Islet precursor cell (in vitro differentiated cells): ENCODE measurements at places on chromosomes 7 and 10.

- DNase-seq = peak; percentile 70
Measured at GRCh38 chr10:96673318-96674099, 46.8 kb downstream of the PIK3AP1 start.

DNA sequence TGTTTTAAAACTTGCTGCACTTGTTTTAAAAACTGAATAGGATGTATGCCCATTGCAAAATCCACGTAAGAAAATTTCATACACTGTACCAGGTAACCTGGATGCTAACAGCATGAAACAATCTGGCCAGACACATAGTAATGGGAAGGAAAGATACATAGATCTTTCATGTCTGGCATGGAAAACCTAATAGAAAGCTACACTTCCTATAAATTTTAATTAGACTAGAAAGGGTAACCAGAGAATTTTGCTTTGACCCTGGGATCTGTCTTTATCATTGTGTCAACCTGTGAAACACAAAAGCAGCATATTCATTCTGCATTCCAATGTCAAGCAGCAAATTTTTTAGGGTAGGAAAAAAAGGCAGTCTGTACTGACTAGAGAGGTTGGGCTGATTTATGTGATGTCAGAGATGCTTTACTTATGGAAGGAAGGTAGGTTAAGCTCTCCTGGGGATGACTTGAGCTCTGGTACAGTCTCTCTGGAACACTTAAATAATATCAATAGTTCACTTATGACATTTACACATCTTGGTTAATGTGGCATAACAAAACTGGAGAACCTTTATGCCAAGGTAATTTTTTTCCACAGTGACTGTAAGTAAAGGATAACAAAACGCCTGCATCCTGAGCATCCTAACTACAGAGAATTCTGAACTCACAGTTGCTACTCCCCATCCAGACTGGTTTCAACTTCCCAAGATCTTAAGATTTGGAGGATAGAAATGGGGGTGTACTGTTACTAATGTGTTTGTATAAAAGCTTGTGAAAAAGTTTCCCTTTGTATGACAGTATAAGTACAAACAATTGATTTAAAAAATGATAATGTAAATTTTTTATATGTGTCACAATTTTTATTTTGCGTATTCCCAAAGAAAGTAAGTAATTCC lies 44.7 kb downstream of the DOCK4 start:
- DNase-seq = no peak

DNA sequence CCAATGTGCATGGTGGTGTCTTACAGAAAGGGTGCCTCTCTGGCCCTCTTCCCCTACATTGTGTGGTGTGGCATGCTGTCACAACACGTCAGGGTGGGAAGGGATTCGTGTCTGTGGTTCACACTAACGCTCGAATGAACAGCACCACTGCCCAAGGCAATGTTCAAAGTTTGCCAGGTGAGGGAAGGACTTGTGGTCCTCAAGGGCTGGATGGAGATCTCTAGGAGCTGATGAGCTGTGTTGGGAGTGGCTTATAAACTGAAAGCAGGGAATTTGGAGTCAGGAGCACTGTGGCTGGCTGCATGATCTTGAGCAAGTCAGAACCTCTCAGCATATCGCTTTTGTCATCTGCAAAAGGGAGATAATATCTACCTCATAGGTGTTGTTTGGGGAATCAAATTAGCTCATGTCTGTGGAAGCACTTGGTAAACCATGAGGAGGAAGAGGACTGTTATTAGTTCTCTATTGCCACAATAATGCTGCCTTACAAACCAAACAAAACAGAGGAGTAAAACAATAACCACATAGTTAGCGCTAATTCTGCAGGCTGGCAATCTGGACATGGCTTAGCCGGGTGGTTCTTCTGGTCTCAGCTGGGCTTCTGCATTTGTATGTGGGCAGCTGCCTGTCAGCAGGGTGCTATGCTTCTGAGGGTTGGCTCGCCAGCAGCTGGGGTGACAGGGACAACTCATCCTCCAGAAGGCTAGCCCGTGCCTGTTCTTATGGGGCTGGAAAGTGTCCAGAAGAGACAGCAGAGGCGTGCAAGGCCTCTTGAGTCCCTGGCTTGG lies 22.9 kb upstream of the C10orf105 start:
- DNase-seq = no peak

DNA sequence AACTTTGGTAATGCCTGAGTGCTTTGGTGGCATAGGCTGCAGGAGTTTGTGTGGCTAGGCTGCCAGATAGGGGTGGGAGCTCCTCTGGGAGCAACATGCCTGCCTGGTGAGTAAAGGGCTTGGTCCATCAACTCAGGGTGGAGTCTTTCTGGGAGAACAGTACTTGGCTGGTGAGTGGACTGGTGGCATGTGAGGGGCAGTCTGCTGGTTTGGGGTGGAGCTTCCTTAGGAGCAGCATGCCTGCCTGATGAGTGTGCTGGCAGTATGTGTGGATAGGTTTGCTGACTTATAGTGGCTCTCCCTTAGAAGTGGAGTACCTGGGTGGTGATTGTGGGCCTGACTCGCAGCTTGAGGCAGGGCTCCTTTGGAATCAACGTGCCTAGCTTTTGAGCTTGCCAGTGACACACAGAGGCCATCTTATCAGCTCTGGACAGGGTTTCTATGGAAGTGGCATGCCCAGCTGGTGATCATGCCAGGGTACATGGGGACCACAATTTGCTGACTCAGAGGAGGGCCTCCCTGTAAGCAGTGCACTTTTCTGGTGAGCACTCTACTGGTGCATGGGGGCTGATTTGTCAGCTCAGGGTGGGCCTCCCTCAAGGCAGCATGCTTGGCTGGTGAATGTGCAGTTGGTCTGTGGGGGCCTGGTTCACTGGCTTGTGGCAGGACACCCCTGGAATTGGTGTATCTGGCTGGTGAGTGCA lies 35.0 kb upstream of the SRI start:
- no peak for DNase-seq

DNA sequence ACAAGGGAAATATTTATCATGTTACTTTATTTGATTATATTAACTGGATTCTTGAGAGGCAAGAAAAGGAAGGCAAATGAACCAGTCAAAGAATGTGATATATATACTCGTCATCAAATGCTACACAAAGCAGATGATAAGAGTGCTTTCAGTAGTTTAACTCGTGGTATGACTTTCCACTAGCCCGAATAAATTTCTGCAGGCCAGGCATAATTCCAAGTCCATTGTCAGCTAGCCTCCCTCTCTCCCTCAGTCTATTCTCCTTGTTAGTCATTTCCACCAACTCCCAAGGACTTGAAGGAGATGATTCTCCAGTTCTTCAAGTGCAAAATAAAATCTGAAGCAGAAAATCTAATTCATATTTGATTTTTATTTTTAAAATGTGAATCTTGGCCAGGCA lies 190.5 kb downstream of the GLI3 start:
- no peak for DNase-seq

- no peak for DNase-seq
Measured at GRCh38 chr7:151984612-151985011, 28.4 kb downstream of the GALNTL5 start.

DNA sequence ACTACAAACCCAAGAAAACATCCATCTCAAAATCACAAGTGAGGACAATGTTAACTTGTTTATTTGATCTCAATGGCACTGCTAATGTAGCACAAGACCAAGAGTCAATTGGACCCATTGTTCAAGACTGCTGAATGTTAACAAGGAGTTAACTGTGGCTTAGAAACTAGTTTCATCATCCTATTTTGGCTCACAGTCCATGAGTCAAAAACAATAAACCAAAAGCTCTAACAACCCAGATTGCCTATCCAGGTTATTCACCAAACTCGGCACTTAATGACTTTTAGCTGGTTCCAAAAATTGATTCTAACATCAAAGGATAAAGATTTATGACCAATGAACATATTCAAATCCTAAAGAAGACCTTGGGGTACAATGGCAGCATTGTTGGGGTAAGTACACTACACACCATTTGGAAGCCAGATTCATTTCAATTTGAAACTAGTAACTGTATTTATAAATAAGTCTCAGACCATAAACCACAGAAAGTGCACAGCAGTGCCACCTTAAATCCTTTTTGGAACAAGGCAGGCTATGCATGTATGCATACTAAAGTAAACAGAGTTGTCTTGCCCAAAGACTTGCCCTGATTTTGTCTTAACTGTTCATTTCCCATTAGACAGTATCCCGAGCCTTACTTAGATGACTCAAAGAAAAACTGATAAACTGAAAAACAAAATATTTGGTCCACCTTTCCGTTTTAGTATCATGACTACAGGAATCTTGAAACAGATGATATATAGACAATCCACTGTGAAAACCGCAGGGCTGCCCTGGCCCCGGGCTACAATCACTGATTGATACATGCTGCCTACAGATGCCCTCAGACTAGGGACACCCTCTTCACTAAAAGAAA lies 84.5 kb downstream of the SRPK2 start:
- no peak for DNase-seq

GRCh38 chr7:129279757-129280156 lies 54.9 kb downstream of the AHCYL2 start:
- no peak for DNase-seq

- DNase-seq = no peak
Measured at GRCh38 chr7:88775838-88776237, 16.3 kb downstream of the ZNF804B start.

DNA sequence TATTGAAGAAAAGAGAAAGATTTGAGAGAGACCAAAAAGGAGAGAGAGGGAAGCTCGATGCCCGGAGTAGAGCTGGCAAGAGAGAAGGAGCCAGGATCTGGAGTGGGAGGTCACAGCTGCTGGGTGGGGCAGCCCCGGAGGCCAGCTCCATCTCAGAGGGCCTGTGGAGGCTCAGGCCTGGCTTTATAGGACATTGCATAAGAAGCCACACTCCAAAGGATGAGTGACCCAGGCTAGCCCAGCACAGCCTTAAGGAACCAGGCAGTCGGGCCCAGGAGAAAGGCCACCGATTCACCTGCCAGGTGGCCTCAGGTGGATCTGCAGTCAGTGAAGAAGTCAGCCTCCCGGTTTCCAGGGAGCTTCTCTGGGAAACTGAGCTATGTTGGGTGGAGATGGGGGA lies 676 bp downstream of the PLAC9 start:
- no peak for DNase-seq

GRCh38 chr7:42886893-42887505 lies 24.9 kb downstream of the C7orf25 start:
- DNase-seq = no peak

- no peak for DNase-seq
Measured at GRCh38 chr10:341081-341740, 206.0 kb downstream of the ZMYND11 start.

- no peak for DNase-seq
Measured at GRCh38 chr10:132149917-132150316, 36.8 kb upstream of the DPYSL4 start.

DNA sequence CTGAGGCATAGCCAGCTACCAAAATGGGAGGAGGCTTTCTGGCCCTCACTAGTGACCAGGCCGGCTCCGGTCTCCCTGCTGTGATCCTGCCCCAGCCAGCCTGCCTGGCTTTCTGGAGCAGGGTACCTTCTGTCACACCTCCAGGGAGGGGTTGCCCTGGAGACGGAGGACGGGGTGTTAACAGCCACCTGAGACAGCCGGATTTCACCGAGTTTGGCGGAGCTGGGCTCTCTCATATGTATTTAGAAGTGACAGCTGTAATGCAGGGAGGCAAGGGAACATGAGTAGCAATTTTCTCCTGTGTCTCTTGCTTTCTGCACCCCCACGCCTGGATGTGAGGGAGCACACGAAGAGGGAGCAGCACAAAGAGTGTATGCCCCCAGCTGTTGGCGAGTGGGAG lies 473.3 kb downstream of the PLXNA4 start:
- DNase-seq = no peak

- DNase-seq = peak; percentile 60
Measured at GRCh38 chr10:133336577-133337369, at the start of gene CALY. Gene CALY (minus strand): TSS chr10:133336896. CDS start chr10:133328989, 7,907 bp downstream.

GRCh38 chr7:97735075-97735474 lies 3.2 kb downstream of the TAC1 start:
- no peak for DNase-seq

DNA sequence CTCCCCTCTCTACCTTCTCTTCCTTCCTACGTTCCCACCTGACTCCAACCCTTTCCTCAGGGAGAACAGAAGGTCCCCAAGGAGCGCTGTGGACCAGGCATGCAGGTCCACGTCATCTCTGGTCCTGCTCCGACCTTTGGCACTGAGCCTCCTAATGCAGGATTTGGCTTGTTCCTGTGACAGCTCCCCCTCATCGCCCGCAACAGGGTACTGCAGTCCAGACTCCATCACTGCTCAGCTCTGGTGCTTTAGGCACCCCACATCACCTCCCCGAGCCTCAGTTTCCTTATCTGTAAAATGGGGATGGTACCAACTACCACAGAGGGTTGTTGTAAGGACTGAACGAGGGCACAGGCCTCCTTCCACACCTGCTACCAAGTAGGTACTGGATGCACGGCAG lies 54.6 kb downstream of the FHIP2A start:
- DNase-seq = no peak
